A549 treated with ZK216348 at 1 μM for 4 hours (cell line): ENCODE measurements at places on chromosomes 5 and 9. TPM values are rescaled to one million over a fixed set of nuclear protein-coding genes. Genes with fewer than 3 reads are reported as not detected.

Gene ARHGAP26
- 6.1 to 11.3 TPM (median 7.6 TPM) in 5 replicates for total RNA-seq

Gene MZB1
- not detected in 5 replicates for total RNA-seq

Gene ALG2
- total RNA-seq: 40.7 to 50.8 TPM (median 47.4 TPM) in 5 replicates

Gene PCDHA10
- 0.02 to 0.11 TPM in 2 of 5 replicates, not detected in the others for total RNA-seq

Gene TAF1L
- total RNA-seq: 0.02 TPM in 1 of 5 replicates, not detected in the others

Gene DMRT2
- 0.12 to 0.17 TPM in 2 of 5 replicates, not detected in the others for total RNA-seq

Gene PTGES
- total RNA-seq: 117 to 168 TPM (median 139 TPM) in 5 replicates

Gene HSD17B3
- total RNA-seq: 0.34 TPM in 1 of 5 replicates, not detected in the others

Gene SLC31A2
- total RNA-seq: 6.9 to 8.5 TPM (median 7.5 TPM) in 5 replicates

Gene THBS4
- 0.14 to 0.19 TPM in 2 of 5 replicates, not detected in the others for total RNA-seq

Gene SPINK5
- not detected in 5 replicates for total RNA-seq

Gene SLU7
- total RNA-seq: 42.2 to 94.6 TPM (median 52.0 TPM) in 5 replicates

Gene TMEM203
- total RNA-seq: 29.5 to 49.4 TPM (median 47.9 TPM) in 5 replicates

Gene FAM153A
- total RNA-seq: not detected in 5 replicates

Gene PLPP7
- total RNA-seq: not detected in 5 replicates

Gene PCDHB12
- not detected in 5 replicates for total RNA-seq

Gene TMEM232
- total RNA-seq: 0.68 TPM in 1 of 5 replicates, not detected in the others
